ENCODE measurements at places on chromosomes 11 and 22. TPM values are rescaled to one million over a fixed set of nuclear protein-coding genes. Genes with fewer than 3 reads are reported as not detected.

Gene LRRC51
- 8.1 TPM for total RNA-seq

Gene TPST2
- total RNA-seq, result 15.1 TPM

Gene ACER3
- total RNA-seq, result 6.0 TPM

Gene PKNOX2
- 0.73 TPM for total RNA-seq

Measured in smooth muscle cell of trachea (primary cell).